Suppressor macrophage treated with lipopolysaccharide for 4 hours (primary cell): ENCODE measurements at places on chromosomes 5 and 9.
A peak's percentile ranks its signal among the peaks of the same experiment; 100 is the strongest.

- DNase-seq, result no peak
Observed at GRCh38 chr5:9721161-9721560, 91.0 kb upstream of the TAS2R1 start.

DNA sequence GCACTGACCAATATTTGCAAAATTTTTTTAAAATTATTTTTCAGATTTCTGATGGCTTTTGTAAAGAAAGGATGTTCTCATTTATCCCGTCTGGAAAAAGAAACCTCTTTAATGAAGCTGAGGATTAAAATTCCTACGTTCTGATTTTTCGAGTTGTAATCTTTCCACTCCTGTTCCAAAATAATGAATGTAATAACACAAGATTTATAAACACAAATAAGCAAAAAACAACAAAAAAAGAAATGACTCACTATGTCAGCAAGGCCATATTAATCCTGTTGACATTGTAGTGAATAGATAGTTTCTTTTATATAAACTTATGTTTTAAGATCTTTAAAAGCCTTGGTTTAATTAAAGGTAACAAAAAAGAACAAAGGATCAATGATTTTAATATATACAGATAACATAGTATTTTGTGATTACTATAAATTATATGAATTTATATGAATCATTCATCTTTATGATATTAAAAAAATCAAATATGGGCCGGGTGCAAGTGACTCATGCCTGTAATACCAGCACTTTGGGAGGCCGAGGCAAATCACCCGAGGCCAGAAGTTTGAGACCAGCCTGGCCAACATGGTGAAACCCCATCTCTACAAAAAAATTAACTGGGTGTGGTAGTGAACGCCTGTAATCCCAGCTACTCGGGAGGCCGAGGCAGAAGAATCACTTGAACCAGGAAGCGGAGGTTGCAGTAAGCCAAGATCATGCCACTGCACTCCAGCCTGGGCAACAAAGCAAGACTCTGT, 336.6 kb upstream of the DAB2 start:
- DNase-seq, result no peak

DNA sequence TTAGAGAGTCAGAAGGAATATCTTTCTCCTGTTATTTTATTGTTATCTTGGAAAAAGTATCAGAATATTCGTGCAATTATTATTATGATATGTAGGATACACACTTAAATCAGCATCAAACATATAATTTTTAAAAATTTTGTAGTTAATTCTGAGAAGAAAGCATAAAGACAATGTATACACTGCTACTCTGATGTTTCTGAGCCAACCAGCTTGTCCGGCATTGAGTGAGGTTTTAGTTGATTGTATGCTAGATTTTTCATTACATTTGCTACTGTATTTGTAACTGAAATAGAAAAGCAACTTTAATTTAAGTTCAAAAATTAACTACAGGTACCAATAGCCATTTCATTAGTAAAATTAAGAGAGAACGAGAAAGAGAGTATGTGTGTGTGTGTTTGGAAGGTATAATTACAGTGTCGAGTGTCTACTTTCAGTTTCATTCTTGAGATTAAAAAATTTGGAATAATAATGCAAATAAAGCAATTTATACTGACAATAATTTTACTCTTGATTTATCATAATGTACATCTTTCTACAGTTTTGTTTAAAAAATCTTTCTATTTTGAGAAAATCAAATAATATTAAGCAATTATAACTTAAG, 160.4 kb upstream of the CDH12 start:
- DNase-seq, result no peak

DNA sequence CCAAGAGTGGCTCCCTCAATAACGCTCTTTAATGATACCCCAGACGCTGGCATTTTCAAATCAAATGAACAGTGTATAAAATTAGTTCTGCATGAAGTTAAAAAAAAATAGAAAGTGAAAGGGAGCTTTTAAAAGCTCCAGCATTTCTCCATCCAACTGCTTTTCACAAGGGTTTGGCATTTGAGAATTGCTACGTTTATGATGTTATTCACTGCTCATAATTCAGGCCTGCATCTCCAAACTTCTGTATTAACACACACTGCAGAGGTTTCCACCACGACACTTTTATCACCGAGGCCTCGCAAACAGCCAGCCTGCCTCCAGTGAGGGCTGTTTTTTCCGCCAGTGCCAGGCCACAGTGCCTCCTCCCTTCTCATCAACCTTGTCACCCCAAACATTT, 205.5 kb upstream of the EFNA5 start:
- no peak for DNase-seq

GRCh38 chr5:111782216-111782615, 25.2 kb upstream of the NREP start:
- DNase-seq, result no peak

GRCh38 chr9:125218621-125219020, 18.3 kb downstream of the RABEPK start:
- no peak for DNase-seq

DNA sequence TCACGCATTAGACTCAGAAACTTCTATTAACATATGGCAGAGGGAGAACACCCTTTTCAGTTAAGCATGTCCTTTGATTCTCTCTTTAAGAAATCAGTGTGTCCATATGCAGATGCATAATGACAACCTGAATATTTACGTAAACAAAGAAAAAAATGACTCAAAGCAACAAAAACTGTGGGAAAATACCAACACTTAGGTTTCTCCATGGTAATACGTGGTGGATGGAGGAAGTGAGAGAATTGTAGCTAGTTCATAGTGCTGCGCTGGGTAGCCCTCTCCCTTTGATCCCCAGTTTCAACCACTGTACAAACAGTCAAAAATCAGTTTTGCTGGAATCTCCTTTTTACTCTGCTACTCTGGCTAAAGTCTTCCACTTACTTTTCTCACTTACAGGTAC, 2.0 kb upstream of the MAP3K1 start:
- DNase-seq, result peak; percentile 81
